K562 (cell line): ENCODE measurements at places on chromosomes 4 and X. TPM values are rescaled to one million over a fixed set of nuclear protein-coding genes. Genes with fewer than 3 reads are reported as not detected.
A peak's percentile ranks its signal among the peaks of the same experiment; 100 is the strongest.

GRCh38 chrX:7062276-7062675, 85.2 kb upstream of the STS start:
- DNase-seq = no peak

The WNK3 gene
- 0.02 and 0.11 TPM in 2 replicates for total RNA-seq

DNA sequence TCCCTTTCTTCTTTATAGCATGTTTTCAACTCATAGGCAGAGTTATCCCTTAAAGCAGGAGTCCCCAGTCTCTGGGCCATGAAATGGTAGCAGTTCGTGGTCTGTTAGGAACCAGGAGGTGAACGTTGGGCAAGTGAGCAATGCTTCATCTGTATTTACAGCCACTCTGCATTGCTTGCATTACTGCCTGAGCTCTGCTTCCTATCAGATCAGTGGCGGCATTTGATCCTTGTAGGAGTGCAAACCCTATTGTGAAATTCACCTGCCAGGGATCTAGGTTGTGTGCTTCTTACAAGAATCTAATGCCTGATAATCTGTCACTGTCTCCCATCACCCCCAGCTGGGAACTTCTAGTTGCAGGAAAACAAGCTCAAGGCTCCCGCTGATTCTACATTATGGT, 39.8 kb downstream of the DTHD1 start:
- no peak for DNase-seq

DNA sequence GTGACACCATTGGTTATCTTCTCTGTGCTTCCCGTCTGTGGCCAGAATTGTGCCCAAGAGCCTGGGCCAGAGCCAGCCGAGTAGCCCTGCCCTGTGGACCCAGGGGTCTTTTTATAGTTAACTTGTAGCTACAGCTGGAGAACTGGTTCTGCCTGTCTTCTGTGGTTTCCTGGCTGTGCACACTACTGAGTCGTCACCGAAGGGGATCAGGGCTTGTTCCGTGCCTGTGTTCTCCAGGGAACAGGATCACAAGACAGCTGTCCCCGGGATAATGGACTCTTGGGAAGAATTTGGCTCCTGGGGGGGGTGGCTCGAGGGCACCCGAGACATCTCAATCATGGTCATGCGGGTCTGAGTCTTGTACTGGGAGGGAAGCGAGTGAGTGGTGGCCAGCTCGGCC, 22.1 kb upstream of the OPN1LW start:
- DNase-seq = no peak

DNA sequence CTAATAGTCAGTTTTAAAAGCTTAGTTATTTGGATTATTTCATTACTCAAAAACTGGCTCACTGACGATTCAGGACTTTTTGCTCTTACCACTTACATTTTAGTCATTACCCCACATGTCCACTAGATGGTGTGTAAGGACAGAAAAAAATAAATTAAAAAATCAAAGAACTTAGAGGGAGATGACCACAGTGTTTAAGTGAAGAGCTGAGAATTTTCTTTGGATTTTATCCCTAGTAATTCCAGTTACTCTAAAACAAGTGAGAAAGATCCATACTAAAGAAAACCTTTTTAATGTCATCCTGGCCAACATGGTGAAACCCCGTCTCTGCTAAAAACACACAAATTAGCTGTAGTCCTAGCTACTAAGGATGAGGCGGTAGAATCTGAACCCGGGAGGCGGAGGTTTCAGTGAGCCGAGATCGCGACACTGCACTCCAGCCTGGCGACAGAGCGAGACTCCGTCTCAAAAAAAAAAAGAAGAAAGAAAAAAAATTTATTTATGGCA, 26.4 kb upstream of the TMPRSS11B start:
- DNase-seq = peak; percentile 27

DNA sequence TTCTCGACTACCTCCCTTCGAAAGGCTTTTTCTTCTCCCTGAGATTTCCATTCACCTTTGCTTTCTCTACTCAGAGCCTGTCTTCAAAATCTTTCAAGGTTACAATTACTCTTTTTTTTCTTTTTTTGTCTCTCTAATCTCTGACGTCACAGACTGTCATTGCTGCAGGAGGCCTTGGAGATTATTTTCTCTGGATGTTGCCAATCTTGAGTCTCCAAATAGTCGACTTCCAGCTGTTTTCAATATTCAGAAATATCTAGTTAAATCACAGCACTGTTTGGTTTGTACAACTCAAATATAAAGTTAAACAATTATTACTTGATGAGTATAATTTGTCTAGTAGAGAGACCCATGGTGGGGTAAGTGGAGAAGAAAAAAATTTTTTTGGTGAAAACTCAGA, 359.0 kb upstream of the BOD1L1 start:
- DNase-seq = no peak

DNA sequence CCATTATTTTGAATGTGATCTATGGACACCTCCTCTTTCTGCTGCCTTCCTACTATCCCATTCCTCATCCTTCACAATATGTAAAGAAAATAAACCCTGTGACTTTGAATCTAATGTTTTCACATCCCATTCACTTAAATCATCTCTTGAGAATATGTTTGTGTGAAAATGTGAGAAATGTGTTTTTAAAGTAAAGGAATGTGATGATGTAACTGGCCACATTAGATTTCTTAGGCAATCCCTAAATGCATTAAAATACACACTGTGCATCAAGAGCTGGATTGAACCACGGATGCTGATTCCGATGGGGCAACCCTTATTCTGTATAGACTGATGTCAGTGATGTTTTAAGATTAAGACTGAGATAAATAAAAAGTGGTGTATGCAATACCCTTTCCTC, 558.9 kb upstream of the TENM3 start:
- DNase-seq = no peak

The INTS6L gene
- 17.8 and 19.7 TPM in 2 replicates for total RNA-seq

GRCh38 chr4:106269711-106270110, 46.3 kb downstream of the TBCK start:
- no peak for DNase-seq

DNA sequence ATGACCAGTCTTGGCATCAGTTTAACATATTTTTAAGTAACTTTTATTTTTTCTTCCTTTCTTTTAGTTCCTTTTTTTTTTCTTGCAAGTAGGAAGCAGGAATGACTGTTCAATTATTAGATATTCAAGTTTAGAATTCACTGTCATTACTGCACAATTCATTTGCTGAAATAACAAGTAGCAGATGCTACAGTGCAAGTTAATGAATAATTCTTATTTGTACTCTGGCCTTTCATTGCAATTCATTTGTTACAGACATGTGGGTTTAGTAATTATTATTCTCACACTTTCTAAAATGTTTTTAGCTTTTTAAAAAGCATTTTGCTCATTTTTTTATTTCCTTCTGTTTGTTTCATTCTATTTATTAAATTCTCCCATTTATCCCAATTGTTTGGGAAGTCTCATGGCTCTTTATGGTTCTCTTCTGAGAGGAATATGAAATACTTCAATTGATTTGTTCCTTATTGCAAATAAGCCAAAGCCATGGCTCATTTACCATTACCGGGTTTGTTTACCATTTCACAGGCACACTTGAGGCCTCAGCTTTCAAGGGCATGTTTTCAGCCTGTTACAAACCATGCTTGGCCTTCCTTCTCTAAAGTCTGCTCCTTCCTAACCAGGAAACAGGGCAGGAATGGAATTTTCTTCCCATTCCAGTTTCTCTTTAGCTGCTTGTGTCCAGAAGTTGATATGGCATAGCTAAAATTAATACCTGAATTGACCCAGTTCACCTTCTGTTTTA, 4.6 kb upstream of the DCAF4L1 start:
- DNase-seq = no peak

- no peak for DNase-seq
Measured at GRCh38 chr4:133969202-133969848, 232.3 kb downstream of the PABPC4L start.

GRCh38 chr4:185589067-185589836, 53.9 kb upstream of the PDLIM3 start:
- no peak for DNase-seq

DNA sequence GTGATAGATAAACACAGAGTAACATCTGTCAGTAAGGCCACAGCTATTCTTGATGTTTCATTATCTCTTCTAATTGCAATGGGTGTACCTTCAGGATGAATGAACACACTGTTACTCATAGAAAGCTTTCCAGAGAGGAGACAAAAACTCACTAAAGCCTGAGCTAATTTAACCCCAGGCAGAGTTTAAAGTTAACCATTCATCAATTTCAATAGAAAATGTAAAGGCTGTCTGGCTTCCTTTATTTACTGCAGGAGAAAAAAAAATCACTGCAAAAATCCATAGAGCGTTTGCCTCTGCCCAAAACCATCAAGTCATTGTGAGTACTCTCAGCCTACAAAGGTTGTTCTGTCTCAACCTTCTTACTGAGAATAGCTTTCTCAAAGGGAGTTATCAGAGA, 376.9 kb downstream of the PPP4R3C start:
- DNase-seq = no peak

The S100G gene
- not detected in 2 replicates for total RNA-seq

- DNase-seq = peak; percentile 53
Measured at GRCh38 chrX:119427024-119427794, 28.1 kb downstream of the SLC25A43 start.

DNA sequence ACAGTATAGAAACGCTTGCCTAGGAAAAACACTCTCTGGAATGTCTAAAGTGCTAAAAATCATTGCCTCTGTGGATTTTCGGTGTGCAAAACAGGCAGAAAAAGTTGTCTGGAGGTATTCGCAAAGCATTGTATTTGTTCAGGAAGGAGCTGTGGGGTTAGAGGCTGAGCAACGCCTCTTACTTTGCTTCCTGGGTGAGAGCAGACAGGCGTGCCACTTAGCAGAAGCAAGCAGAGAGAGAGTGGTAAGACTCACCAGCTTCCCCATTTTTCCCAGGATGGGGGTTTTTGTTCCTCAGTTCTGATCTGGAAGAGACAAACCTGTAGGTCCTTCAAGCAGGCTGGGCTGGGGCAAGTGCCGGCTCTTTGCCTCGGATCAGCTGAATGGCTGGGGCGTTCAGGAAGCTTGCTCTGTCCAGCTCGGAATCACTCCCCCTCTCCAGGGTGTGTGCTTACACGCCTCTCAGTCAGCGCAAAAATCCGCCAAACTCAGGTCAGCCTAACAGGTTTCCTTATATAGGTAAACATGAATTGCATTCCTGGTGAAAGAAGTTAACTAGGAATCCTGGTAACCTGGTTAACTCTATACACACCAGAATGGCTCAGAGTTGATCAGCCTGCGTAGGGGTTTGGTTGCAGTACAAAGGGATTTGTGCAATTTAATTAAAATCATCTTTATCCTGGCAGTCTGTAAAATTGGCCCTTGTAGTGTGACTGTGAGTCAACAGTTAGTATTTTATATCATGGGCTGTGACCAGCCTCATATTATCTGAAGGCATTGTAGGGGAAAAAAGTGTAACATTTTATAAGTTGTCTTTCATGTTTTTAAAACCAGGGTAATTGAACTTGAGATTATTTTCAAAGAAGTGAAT, 213.1 kb upstream of the MID1 start:
- DNase-seq = no peak

DNA sequence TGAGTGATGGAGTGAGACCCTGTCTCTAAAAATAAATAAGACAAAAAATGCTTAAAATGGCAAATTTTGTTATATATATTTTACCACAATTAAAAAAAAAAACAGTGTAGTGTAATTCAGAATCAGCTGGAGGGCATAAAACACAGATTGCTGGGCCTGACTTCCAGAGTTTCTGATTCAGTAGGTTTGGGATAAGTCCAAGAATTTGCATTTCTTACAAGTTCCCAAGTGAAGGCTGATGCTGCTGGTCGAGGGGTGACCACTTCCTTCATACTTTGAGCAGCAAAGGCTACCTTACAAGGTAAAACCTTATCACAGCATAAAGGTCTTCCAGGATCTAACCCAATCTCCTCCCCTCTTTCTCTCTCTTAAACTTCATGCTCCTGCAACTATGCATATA, 40.7 kb downstream of the KLHL8 start:
- no peak for DNase-seq

The TLR10 gene
- not detected in 2 replicates for total RNA-seq

The MAGEC1 gene
- 36.9 and 37.0 TPM in 2 replicates for total RNA-seq

The CLDN2 gene
- total RNA-seq = not detected in 2 replicates

- DNase-seq = no peak
Measured at GRCh38 chr4:4857809-4858508, 1.5 kb upstream of the MSX1 start.

The GLRA2 gene
- not detected in 2 replicates for total RNA-seq

DNA sequence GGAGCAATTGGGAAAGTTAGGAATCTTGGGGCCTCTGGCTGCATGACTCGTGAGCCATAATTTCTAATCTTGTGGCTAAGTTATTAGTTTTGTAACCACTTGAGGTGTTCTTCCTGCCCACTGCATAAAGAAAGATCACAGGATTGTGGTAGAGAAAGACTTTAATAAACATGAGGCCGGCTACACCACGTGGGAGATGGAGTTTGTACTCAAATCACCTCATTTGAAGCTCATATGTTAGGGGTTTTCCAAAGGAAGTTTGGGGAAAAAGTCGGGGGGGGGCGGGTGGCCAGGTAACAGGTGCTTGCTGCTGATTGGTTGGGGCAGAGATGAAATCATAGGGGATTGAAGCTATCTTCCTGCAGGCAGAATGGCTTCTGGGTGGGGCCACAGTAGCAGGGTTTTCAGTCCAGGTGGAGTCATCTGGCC, 287.8 kb downstream of the ZNF674 start:
- DNase-seq = no peak

DNA sequence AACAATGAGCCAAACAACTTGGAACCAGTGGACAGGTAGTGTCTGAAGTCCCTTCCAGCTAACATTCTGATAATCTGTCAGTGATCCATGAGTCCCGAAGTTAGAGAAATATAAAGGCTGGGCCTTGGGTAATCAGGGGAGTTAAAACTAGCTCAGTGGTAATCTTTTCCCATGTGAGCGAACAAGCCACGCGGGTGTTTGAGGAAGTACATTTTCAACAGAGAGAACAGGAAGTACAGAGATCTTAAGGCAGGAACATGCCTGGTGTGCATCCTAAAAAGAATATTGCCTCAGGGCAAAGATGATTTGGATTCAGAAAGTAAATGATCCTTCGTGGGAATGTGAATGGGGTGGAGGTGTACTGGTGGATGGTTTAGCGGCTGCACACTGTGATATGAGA, 42.9 kb downstream of the FNIP2 start:
- no peak for DNase-seq

- no peak for DNase-seq
Measured at GRCh38 chr4:154010371-154010770, 221.5 kb upstream of the SFRP2 start.

- DNase-seq = no peak
Measured at GRCh38 chr4:188722911-188723310, 583.7 kb downstream of the TRIML1 start.
